ENCODE measurements at places on chromosomes 2 and 18. TPM values are rescaled to one million over a fixed set of nuclear protein-coding genes. Genes with fewer than 3 reads are reported as not detected.
A peak's percentile ranks its signal among the peaks of the same experiment; 100 is the strongest.

- peak; percentile 18 for DNase-seq
Observed at GRCh38 chr2:240443891-240444301, 8.4 kb downstream of the GPC1 start.

GRCh38 chr2:125652280-125652679, 1003.7 kb upstream of the GYPC start:
- DNase-seq, result no peak

DNA sequence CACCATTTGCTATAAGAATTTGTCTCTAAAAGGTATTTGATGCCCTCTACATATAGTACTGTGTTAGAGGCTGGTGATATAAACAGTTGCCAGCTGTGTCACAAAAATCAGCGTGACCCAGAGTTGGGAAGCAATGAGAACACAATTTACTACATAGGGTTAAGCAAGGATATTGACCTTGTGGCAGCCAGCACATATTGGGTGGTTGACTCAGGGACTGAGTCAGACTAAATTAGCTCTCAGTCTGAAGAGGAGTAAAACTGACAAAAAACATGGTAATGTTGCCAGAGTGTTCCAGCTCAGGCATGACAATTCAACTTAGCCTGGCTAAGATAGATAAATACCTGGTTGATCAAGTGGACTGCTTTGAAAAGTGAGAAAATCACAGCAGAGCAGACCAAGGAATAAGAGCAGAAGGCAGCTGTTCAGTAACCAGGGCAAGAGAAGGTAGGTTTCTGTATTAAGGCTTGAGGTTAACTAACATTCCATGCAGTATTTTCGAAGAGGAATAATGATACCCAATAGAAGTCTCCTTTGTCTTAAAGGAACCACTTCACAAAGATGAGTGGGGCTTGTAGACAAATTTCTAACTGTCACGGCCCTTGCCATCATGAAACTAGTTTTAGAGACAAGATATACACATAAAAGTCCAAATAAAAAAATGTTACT, 108.2 kb upstream of the ERBB4 start:
- peak; percentile 92 for DNase-seq

- DNase-seq, result peak; percentile 86
Observed at GRCh38 chr2:27212626-27213471, 781 bp upstream of the SLC5A6 start.

DNA sequence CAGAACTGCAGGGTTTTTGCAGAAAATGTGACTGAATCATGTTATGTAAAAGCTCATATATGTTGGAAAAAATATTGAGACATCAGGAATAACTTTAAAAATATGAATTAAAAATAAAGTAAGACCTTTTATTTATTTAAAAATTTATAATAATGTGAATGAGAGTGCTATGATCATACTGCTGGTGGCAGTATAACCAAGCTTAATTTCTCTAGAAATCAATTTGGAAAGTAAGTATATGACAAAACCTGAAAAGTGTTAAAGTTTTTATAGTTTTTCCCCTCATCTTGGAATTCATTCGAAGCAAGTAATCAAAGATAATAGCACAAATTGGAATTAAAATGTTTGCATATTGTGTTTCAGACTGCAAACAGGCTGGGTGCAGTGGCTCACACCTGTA, 7.5 kb downstream of the SLC39A10 start:
- DNase-seq, result peak; percentile 46

- no peak for DNase-seq
Observed at GRCh38 chr2:88018909-88019308, 2.6 kb upstream of the RNU2-63P start.

GRCh38 chr18:28960146-28960545, 783.2 kb upstream of the CDH2 start:
- DNase-seq, result peak; percentile 29

DNA sequence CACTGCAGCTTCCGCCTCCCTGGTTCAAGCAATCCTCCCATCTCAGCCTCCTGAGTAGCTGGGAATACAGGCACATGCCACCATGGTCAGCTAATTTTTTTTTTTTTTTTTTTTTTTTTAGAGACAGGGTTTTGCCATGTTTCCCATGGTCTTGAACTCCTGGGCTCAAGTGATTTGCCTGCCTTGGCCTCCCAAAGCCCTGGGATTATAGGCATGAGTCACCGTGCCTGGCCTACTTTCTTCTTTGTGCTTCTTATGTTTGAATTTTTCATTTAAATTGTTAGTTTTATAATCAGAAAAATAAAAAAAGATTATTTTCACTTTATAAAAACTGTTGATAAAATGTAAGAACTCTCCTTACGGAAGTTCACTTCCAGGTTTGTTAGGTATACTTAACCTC, 101.5 kb upstream of the LPIN2 start:
- peak; percentile 3 for DNase-seq

GRCh38 chr2:38155-38554, 8.2 kb downstream of the FAM110C start:
- peak; percentile 30 for DNase-seq

- no peak for DNase-seq
Observed at GRCh38 chr2:105873281-105873680, 128.6 kb downstream of the NCK2 start.

- no peak for DNase-seq
Observed at GRCh38 chr2:76445880-76446279, 735.2 kb upstream of the GCFC2 start.

Gene AQP12B
- total RNA-seq, result not detected

DNA sequence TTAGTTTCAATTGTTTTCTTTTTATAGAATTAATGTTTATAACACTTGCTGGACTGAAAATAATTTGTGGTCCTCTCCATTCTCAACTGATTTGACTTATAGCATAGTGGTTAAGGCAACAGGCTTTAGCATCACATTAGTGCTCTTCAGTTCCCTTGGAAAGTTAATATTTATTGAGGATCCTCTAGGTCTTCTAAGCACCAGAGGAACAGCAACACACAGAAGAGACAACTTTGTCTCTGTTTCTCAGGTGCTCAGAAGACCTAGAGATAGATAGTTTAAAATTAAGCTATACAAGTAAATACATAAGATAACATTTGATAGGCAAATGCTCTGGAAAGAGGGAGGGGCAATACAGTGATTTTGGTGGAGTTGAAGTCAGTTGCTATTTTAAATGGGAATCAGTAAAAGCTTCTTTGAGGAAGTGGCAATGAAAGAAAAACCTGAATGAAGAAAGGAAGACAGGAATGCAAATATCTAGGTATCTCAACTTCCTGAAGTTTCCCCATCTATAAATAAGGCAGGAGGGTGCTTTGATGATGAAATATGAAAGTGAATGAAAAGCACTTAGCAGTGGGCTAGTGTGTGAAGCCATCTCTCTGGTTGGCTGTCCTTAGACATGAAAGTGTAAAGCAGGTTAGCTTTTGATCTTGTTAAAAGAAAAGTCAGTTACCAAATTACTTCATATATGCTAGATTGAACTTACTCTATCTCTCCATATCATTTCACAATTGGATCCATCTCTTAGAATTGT, 7.9 kb downstream of the NEUROD1 start:
- no peak for DNase-seq

DNA sequence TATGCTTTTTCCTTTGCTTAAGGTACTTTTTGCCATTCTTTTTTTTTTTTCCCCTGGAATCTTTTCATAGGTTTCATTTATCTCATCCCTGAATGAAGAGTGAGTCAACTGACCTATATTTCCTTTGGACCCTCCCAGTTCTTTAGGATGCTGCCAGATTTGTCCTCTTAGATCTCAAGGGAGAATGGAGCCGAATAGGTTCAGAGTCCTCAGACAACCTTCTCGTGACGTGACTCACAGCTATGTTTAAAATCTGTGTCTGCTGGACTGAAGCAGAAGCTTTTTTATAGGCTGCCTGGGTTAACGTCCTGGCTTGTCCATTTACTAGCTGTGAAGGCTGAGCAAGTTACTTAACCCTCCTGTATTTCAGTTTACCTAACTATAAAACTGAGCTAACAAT, 358.6 kb downstream of the DLGAP1 start:
- peak; percentile 68 for DNase-seq
